Frontal cortex (tissue), 4 donors: ENCODE measurements at places on chromosomes 5 and 9. TPM values are rescaled to one million over a fixed set of nuclear protein-coding genes. Genes with fewer than 3 reads are reported as not detected.

- no peak for DNase-seq
Observed at GRCh38 chr5:112165399-112165798, 253.7 kb downstream of the EPB41L4A start.

HCN1 gene
- total RNA-seq, result 14.3 TPM

GRCh38 chr9:110782701-110783100 lies 114.1 kb downstream of the MUSK start:
- DNase-seq, result no peak

- peak; percentile 43 for DNase-seq
Observed at GRCh38 chr9:99824378-99825171, 2.9 kb downstream of the NR4A3 start.

GRCh38 chr5:95989283-95990048 lies 27.8 kb upstream of the ELL2 start:
- DNase-seq, result no peak

DNA sequence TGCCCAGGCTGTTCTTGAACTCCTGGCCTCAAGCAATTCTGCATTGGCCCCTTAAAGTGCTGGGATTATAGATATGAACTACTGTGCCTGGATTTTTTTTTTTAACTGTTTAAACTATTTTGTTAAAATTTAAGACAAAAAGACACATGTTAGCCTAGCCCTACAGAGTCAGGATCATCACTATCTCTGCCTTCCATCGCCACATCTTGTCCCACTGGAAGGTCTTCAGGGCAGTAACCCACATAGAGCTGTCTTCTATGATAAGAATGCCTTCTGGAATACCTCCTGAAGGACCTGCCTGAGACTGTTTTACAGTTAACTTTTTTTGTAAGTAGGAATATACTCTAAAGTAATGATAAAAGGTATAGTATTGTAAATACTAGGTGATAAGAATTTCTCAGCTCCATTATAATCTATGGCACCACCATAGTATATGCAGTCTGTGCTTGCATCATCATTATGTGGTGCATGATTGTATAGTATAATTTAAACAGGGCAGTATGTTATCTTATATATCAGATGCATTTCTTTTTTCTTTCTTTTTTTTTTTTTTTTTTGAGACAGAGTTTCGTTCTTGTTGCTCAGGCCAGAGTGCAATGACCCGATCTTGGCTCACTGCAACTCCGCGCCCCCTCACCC lies 52.7 kb downstream of the DENND4C start:
- DNase-seq, result no peak

INSL6 gene
- total RNA-seq, result not detected

DNA sequence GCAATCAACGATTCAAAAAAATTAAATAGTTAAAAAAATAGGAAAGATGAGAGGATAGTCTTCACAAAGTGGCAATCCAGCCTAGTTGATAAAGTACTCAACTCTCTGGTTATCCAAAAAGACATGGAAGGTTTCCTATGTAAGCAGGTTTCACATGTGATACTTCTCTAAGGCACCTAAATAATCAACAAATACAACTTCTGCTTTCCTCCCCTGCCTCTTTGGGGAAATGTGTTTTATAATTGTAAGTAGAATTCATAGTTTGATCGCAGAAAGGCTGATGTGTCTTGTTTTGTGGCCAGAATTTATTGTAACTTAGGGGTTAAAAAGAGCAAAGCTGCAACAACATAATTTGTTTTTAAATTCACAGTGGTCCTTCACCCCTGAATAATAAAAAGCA lies 855.5 kb upstream of the DMAC1 start:
- DNase-seq, result no peak

DNA sequence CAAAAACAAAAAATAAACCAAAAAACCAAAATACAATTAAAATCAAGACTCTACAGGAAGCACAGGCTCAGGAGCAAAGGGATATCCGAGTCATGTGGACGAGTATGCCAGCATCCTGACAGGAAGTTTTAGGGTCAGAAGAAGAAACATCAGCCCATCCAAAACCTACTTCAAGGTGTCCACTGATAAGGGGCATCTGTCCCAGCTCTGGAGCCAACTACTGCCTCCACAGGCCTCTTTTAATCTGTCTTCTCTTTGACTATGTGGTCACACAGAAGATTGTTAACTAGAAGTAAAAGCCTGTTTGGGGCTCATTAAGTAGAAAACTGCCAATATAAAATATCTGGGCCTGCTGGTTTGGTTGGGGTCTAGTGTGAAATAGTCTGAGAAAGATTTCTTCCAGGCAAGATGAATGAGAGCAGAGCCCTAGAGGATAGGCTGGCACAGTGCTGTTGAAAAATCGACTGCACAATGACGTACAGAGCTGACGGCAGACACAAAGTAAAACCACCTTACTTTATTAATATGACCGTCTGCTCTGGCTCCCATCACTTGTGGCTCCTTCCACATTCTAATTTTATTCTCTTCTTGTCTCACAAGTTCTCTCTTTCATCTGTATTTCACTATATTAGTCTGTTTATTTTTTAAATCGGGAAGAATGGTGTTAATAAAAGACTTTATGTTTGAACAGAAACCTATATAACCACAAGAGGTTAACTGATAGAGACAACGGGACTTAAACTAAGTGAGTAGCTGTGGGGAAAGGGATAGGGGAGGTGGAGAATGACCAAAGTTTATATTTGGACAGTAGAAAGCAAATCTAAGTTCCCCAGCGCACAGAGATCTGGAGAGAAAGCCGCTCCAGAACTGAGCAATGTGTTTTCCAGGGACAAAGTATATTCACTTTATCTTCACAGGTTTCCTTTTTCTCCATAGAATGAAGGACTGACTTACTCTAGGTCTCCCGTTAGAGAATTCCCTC lies 22.9 kb upstream of the MSH3 start:
- no peak for DNase-seq

GRCh38 chr9:138015021-138015829 lies 137.6 kb downstream of the CACNA1B start:
- no peak for DNase-seq

GRCh38 chr5:144467792-144468191 lies 297.1 kb downstream of the KCTD16 start:
- no peak for DNase-seq

GRCh38 chr5:113182658-113183344 lies 206.2 kb downstream of the DCP2 start:
- no peak for DNase-seq

DNA sequence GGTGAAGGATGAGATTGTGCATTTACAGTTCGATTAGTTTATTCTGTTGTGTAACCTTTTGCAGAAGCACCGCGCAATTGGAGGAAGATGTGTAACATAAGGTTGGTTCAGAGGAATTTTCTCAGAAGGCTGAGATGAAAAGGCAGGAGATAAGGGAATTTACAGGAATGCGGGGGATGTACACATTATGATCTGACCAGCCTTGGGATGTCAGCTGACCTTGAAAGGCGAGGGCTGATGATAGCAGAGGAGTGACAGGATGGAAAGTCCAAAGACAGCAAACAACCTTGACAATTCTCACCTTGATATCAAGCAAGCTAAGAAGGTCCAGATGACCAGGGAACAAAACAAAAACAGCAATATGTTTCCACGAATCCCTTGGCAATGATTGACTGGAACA lies 88.8 kb downstream of the OTULIN start:
- DNase-seq, result no peak

GRCh38 chr5:93805616-93806379 lies 64.4 kb upstream of the POU5F2 start:
- no peak for DNase-seq

PKD2L2 gene
- total RNA-seq, result not detected
